A172 (cell line): ENCODE measurements at places on chromosomes 7 and 10.

DNA sequence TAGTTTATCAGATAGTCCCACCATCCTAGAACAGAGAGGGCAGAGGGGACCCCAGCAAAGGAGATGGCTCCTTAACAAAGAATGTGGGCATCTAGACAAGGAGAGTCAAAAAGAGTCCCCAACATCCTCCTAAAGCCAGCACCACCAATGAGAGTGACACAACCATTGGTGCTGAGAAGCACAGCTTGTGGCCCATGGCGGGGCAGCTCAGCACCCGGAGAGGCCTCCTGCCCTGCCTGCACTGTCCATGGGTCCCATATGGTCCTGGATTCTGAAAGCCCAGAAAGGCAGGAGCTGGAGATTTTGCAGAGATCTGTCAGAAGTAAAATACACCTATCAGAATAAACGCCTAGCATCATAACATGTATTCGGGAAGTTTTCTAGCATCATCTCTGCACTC lies 311.8 kb upstream of the ZNF32 start:
- no peak for DNase-seq

- DNase-seq = peak; percentile 79
Measured at GRCh38 chr7:131071786-131072504, 255.7 kb upstream of the MKLN1 start.

DNA sequence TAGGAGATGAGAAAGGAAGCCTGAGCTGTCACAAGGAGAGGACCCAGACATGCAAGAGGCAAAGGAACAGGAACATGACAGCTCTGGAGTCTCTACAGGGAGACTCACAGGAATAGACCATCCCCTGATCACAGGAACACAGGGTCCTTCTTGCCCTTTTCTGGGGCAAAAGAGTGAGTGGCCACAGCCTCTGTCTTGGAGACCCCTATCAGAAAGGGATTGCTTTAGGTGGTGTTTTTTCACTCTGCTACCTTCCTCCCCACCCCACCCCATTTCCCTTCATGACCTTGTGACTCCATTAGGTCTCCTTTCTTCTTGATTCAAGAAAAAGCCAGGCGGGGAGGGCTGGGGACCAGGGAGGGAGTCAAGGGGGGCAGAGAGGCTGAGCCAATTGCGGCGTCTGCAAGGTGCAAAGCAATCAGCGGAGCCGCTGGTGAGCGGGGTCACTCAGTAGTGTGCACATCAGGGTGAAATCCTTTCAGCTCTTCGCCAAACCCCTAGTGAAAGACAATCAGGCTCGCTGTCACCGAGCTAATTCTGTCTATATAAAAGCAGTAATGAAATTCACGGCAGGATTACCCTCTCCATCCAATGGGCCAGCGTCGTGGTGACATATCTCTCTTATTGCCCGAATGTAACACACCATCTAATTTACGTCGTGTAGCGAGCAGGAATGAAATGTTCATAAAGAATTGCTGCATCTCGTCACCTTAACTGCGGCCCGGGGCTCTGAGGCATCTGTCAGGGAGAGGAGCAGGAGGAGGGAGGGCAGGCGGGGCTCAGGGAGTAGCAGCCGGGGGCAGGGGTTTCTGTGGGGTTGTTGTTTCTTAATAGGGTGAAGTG lies 31.5 kb upstream of the BTRC start:
- DNase-seq = no peak

GRCh38 chr7:99267841-99268576 lies 4.6 kb upstream of the MYH16 start:
- peak; percentile 69 for DNase-seq
